CD4-positive, alpha-beta T cell treated with Interleukin-21 for 1 hour (primary cell): ENCODE measurements at places on chromosomes 6 and 20.
A peak's percentile ranks its signal among the peaks of the same experiment; 100 is the strongest.

- DNase-seq: peak; percentile 81
Observed at GRCh38 chr6:31736021-31736767, at the start of gene CLIC1. TSS of gene CLIC1 (minus strand) at chr6:31736530. CDS start at chr6:31736300, 230 bp downstream.

- DNase-seq: no peak
Observed at GRCh38 chr6:89335164-89335563, 17.4 kb downstream of the UBE2J1 start.

DNA sequence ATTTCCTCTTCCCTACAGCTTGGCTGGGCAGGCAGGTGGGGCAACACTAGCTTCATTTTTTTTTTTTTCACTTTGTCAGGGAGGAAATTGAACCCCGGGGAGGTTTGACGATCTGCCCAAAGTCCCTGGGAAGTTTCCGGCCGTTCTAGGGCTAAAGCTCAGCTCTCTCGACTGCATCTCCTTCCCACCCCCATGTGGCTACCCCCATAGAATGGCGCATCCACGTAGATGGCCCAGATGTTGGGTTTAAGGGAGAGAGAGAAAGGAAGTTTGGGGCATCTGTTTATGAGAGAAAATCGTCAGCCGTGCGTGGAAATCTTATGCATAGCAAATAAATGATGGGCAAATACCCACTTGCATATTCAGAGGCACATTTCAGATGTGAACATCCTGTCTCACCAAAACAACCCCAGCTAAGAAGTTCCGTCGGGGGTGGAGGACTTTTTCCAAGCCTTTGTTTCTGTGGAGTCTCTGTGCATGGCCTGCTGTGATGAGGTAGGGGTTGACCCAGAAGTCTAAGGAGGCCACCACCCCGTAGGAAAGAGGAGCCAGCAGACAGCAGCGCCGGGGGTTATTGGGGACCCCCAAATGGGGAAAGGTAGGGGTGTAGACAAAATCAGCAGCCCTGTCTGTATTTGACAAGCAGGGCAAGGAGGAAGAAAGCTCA lies 40.5 kb upstream of the ZNF831 start:
- peak; percentile 61 for DNase-seq

DNA sequence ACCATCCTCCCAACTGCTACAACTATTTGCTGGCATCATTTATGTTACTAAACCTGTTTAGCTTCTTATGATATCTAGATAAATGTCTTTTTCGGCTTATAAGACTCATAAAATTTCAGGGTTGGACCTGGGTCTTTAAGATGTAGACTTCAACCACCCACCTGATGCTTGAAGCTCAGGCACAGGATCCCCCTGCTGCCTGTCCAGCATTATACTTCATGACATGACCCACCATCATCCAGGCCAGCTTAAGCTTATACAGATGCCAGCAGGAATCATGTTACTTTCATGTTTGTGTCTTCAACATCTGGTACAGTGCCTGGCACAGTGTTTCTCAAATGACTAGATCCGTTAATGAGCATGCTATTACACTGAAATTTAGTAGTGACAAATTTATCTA lies 47.4 kb downstream of the SLC17A5 start:
- DNase-seq: no peak

DNA sequence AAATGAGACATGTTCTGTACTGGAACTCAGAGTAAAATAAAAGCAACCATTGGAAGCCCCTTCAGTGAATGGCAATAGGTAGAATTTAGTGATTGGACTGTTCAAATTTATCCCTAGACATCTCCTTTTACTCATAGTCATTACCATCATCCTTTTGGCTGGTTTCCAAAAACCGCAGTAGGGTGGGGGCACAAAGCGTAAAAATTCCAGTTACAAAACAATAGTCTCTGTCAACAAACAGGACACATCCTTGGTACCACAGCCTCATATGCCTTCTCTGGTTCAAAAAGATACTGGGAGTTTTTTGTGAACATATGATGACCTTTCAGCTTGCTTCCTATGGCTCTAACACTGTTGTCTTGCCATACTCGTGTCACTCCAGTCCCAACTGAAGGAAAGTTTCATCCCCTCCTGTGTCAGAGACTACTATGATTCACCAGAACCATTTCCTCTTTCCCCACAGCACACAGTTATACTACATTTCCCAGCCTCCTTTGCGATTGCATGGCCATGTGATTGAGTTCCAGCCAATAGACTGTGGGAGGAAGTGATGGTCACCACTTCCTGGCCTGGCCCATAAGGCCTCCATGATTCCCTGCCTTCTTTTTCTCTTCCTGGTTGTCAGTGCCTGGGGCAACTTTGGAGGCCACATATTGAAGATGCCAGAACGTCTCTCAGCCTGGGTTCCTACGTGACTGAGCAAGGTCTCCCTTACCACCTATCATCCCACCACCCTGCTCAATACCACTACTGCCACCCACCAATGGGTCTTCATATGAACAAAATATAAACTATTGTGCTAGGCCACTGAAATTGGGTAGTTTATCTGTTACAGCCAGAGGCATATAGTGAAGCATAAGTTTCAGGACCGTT lies 162.4 kb downstream of the ID4 start:
- no peak for DNase-seq

DNA sequence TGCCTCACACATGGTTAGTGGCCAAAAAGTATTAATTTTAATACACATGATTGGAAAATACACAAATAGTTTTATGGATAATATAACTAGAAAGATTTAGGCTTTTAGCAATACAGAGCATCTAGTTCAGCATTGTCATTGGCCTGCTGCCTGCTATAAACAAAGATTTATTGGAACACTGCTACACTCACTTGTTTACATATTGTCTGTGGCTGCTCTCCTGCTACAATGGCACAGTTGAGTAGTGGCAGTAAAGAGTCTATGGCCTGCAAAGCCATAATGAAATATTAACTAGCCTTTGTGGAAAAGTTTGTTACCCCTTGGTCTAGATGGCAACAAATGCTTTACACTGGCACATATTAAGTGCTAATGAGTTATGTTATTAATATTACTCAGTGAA lies 37.8 kb downstream of the ZNF451 start:
- DNase-seq: no peak

- DNase-seq: no peak
Observed at GRCh38 chr6:35386989-35387388, 44.6 kb downstream of the PPARD start.

GRCh38 chr6:131063764-131064272 lies 773 bp upstream of the EPB41L2 start:
- peak; percentile 26 for DNase-seq

DNA sequence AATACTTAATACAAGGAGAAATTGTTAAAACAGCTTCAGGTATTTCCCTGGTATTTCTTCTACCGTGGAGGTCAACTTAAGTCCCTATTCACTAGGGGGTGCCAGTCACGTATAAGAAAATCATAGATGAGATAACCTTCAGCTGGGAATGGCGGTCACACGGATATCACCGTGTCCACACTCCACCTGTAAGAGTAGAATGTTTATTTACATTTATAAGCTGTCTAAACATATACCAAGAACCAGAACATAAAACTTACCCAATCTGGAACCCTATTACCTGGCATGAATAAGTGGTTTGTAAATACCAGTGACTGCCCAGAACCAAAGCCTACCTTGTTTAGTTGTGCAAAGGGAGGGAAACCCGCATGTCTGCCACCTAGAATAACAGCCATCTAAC lies 1.9 kb upstream of the ELOVL4 start:
- DNase-seq: peak; percentile 80

DNA sequence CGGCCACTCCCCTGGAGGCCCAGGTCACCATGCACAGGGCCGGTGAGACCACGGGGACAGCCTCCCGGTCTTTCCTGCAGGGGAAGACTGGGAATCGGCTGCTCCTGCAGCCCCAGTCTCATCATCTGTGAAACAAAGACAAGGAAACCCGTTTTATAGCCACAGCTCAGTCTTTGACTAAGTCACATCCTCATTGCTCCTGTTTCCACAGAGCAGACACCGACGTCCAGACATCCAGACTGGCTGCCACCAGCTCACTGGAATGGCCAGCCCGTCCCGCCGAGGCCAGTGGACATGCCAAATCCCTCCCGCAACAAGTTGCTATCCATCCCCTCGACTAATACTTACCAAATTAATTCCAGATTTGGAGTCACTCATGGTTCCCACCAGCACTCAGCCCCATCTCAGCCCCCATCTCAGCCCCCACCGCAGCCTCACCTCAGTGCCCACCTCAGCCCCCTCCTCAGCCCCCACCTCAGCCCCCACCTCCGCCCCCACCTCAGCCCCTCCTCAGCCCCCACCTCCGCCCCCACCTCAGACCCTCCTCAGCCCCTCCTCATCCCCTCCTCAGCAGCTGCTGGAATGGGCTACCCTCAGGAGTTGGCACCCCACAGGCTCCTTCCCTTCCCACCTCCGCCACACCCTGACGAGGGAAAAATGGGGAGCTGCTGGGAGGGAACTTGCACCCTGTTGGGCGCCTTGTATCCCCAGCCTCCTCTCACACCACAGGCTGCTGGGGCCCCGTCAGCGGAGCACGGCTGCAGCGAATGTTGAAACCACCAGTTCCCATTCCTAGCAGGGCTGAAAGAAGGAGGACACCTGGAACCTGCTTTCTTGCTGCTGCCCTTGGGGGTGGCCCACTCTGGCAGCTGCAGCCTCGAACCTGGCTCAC lies 48.7 kb downstream of the YTHDF1 start:
- DNase-seq: no peak

DNA sequence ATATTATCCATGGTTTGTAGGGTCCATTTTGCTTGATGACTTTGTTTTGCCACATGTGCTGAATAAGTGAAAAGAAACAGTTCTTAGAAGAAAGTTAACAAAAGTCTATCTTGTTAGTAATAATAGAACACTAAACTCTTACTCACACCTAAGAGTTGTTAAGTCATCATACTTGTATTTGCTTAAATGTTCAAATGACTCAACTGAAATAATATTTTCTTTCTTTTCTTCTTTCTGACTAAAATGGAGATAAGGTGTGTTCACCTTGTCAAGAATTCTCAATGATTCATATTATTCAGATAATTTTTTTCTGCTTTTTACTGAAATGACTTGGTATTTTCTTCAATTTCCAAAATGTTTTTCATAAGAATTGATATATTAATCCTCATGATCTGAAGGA lies 327.2 kb downstream of the HTR1B start:
- no peak for DNase-seq

GRCh38 chr6:157798851-157799250 lies 24.2 kb upstream of the SNX9 start:
- DNase-seq: no peak

DNA sequence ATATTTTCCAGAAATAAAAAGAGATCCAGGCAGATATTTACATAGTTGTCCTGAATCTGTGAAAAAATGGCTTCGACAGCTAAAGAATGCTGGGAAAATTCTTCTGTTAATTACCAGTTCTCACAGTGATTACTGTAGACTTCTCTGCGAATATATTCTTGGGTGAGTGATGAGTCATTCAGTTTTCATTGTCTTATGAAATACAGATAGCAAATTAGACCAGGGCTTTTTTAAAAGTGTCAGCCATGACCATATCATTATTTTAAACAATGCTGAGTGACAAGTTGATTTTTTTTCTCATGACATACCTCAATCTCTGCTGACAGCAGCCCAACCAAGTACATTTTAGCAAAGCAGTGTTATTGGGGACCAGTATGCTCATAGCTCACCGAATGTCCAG lies 32.8 kb downstream of the TSPYL4 start:
- DNase-seq: no peak

DNA sequence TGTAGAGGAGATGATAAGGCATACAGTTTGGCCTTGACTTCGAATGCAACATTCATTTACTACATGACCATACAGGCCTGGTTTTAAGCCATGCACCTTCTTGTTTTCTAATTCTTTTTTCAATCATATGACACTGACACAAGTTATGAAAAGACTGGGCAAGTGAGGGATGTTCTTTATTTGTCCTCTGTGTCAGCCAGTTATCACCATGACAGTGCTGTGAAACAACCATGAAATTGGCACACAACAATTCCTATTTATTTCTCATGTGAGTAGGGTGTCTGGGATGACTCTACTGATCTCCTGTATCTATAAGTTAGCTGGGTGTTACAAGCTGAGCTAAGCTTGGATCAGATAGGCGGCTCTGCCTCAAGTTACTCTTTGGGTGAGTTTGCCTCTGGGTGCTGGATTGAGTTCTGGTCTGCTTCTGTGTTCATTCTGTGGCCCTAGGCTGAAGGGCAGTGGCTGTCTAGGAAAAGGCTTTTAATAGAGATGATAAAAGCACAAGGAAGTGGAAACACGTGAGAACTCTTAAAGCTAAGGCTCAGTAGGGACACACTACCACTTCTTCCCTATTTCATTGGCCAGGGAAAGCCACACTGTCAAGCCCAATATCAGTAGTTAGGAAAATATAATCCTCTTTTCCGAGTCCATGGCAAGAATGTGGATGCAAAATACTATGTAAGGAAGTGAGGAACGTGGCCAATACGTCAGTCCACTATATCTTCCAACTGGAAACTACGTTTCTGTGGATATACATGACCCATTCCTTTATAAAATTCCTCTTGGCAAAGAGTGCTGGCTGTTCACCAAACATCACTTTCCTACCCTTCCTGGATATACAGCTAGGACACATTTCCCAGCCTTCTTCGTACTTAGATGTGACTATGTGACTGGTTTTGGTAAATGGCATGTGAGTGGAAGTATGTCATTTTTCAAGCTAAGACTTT lies 126.2 kb upstream of the RNF24 start:
- no peak for DNase-seq

DNA sequence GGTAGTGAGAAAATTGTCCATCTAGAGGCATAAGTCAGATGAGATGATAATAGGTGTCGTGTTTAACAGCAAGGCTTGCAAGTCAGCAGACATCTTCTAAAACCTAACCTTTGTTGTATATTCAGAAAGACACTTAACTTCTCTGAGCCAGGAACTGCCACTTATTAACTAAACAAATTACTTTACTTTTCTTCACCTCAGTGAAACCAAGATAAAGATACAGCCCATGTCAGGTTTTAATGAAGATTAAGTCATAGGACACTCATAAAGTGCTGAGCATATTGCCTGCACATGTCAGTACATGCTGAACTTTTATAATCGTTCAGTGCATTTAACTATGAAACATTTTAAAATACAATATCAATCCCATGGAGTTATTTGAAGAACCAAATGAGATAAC lies 286.8 kb downstream of the NKAIN2 start:
- no peak for DNase-seq

DNA sequence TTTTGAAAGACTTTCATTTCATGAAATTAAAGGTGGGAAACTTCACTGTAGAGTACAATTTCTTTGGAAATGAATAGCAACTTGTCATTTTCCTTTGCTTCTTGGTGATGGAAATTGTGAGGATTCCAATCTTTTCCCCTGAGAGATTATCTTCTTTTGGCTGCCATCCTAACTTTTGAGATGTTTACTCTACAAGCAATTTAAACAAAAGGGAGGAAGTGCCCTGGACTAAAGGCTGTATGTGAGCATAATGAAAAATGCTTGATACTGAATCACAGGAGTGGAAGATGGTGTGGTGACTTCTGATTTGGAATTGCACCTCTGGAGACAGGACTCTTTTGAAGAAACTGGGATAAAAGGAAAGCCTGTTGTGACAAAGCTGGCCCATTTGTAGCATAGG lies 43.1 kb upstream of the JAG1 start:
- DNase-seq: no peak
